Activated T-cell treated with anti-CD3 and anti-CD28 coated beads, Interleukin-2, amount 50 U/mL, for 72 hours (primary cell): ENCODE measurements at places on chromosomes 3 and 15. TPM values are rescaled to one million over a fixed set of nuclear protein-coding genes. Genes with fewer than 3 reads are reported as not detected.

The BNC1 gene
- total RNA-seq = not detected

The SLC15A2 gene
- total RNA-seq = 2.4 TPM

The ITGB5 gene
- total RNA-seq = 1.6 TPM

The GOLGA8T gene
- 0.19 TPM for total RNA-seq

The HHATL gene
- not detected for total RNA-seq

The FAM107A gene
- not detected for total RNA-seq

The KCNMB3 gene
- total RNA-seq = 0.46 TPM

The CCR9 gene
- 0.14 TPM for total RNA-seq

DNA sequence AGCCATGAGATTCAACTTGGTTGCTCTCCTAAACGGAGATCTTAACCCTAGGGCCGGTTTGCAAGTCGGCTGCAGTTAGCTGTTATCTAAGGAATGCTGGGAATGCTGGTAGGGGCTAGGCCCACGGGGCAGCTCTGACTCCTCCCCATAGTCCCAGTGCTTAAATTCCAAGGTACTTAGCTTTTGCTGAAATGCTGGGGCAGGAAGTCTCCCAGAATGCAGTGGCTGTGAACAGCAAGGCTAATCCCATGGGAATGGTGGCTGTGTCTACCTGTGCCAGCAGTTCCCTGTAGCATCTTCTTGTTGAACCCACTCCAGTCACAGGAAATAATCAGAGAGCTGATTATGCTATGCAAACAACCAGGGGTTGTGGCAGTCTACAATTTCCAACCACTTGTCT, 102.5 kb upstream of the TJP1 start:
- no peak overlapping the region for H3K27ac ChIP-seq
- no peak for DNase-seq
- no peaks in the 10 kb centered on the region for H3K36me3 ChIP-seq

DNA sequence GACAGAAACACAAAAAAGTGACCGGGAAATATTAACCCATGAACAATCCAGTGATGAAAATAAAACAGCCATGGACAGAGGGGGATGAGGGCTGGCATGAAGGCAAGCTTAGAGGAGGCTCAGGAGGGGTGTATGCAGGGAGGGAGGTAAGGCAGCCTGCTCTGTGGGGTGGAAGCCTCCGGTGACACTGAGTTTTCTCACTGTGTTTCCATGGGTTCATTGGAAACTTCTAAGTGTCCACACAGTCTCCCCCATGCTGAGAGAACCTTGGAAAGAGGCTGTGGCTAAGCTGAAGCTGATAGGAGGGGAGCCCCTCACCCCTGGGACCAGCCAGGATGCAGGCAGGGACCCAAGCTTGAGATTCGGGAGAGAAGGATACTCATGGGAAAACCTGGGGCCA, 6.8 kb upstream of the SKOR1 start:
- peaks cover 39% of the 10 kb centered on the region for H3K4me1 ChIP-seq
- no peaks in the 10 kb centered on the region for H3K36me3 ChIP-seq
- DNase-seq = no peak
- no peak overlapping the region for H3K4me3 ChIP-seq

- no peak overlapping the region for H3K27ac ChIP-seq
- no peaks in the 10 kb centered on the region for H3K36me3 ChIP-seq
- no peaks in the 10 kb centered on the region for H3K27me3 ChIP-seq
- no peak for DNase-seq
- peaks cover 23% of the 10 kb centered on the region for H3K4me1 ChIP-seq
Observed at GRCh38 chr3:183303690-183304089, 50.6 kb downstream of the B3GNT5 start.

DNA sequence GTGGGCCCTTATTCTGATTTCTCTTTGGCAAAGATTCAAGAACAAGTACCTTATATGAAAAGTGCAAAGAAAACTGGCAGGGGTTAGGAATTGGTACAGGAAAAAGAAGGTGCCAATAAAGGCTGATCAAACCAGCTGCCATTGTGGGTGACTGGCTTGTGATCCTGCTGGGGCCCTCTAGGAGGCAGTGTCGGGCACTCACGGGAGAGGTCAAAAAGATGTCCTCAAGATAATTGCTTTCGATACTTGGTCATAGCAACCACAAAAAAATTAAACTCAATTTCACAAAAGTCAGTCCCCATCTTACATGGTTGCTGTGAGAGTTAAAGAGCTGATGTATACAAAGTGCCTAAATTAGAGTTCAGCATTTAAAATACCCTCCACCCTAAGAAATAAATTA, 31.0 kb upstream of the CAV3 start:
- no peaks in the 10 kb centered on the region for H3K27me3 ChIP-seq
- no peak overlapping the region for H3K27ac ChIP-seq
- DNase-seq = peak; percentile 4
- no peaks in the 10 kb centered on the region for H3K4me1 ChIP-seq
- H3K36me3 ChIP-seq = peaks cover 3% of the 10 kb centered on the region

DNA sequence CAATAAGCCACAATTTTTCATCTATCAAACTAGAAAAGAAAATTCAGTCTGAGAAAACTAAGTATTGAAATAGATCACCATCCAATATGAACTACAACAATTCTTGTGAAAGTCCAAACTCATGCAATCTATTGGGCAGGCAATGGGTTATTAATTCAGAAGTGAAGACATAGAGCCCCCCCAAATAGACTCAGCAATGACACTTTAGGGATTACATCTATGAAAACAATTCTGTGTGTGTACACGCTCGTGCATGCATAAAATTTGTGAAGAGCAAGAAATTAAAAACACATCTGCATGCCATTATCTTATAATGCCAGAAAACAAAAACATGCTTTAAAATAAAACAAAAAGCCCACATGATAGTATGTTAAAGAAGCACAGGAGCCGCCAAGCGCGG, 151.3 kb downstream of the NR1I2 start:
- DNase-seq = no peak
- H3K36me3 ChIP-seq = no peaks in the 10 kb centered on the region
- H3K4me1 ChIP-seq = peaks cover 19% of the 10 kb centered on the region
- H3K4me3 ChIP-seq = no peak overlapping the region
- no peaks in the 10 kb centered on the region for H3K27me3 ChIP-seq

DNA sequence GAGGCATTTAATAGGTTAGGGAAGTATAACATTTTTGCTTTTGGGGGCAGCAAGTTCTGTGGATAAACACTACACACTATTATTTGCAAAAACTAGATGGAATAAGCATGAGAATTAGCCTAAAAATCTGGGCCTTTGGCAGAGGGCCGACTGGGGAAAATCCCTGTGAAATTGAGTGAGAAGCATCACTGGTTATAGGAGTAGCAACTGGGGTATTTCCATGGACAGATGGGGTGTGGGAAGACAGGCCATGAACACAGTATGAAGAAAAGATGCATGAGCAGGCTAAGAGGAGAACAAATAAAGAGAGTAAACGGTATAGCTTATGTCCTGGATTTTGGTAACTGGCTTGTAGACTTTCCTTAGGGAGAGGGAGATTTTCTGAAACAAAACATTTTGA, 32.9 kb upstream of the CSPG5 start:
- no peaks in the 10 kb centered on the region for H3K27me3 ChIP-seq
- peaks cover 8% of the 10 kb centered on the region for H3K36me3 ChIP-seq
- DNase-seq = no peak
- no peak overlapping the region for H3K4me3 ChIP-seq
- H3K27ac ChIP-seq = no peak overlapping the region

DNA sequence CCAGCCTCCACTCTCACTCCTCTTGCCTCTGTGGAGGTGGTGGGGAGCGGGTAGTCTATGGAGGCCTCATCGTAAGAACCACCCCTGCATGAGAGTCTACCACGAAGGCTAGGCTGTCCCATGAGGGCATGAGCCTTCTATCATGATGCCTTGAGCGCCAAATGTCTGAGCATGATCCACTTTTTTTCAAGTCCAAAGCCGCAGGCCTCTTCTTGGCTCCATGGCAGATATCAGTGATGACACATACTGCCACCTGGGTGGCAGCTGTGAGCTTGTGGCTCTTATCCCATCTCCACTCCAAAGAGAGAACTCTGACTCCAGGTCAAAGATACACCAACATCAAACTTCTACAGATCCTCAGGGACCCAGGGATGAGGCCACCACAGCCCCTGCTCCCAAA, 13.5 kb downstream of the POC1A start:
- DNase-seq = no peak
- peaks cover 7% of the 10 kb centered on the region for H3K4me1 ChIP-seq

GRCh38 chr3:149917124-149917667, 53.5 kb downstream of the PFN2 start:
- DNase-seq = no peak
- H3K36me3 ChIP-seq = peaks cover 10% of the 10 kb centered on the region
- no peak overlapping the region for H3K27ac ChIP-seq
- H3K27me3 ChIP-seq = no peaks in the 10 kb centered on the region
